Omental fat pad (tissue), 4 donors: ENCODE measurements at places on chromosomes 2 and 18. TPM values are rescaled to one million over a fixed set of nuclear protein-coding genes. Genes with fewer than 3 reads are reported as not detected.

The XIRP2 gene
- not detected for total RNA-seq

The TUBA4B gene
- not detected for total RNA-seq

The CKAP2L gene
- total RNA-seq: 3.8 TPM

- DNase-seq: no peak
Measured at GRCh38 chr2:160229591-160229990, 29.5 kb upstream of the ITGB6 start.

GRCh38 chr2:189783451-189783926 is 650 bp downstream of the ORMDL1 start:
- no peak for DNase-seq

GRCh38 chr2:226875438-226876225 is 39.8 kb downstream of the RHBDD1 start:
- DNase-seq: no peak

GRCh38 chr2:33528441-33528950 is 52.0 kb downstream of the RASGRP3 start:
- no peak for DNase-seq

DNA sequence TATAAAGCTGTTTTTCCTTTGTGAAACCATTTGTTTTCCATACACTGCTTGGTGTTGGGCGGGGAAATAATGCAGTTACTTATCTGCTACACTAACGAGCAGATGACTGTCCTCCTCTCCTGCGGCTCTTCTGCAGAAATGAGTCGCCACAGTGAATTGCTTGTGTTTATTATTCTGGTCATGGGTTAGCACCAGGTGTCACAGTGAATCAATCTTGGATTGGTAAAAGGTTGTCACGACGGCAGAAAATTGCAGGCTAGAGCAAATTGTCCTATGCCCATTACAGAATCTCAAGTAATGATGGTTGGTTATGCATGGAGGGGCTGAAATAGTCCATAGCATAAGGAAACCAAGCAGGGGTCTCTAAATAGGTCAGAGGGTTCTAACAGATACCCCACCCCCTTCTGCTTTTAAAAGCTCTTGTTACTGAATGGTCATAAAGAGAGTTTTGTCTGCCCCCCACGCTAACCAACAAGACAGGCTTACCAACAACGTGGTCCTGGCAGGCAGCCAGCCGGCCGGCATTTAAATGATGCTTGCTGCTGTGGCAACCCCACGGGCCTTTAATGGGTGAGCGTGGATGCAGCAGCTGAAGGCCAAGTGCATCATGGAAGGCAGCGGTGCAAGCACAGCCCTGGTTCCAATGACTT is 29.5 kb downstream of the RAB31 start:
- no peak for DNase-seq

- no peak for DNase-seq
Measured at GRCh38 chr18:54205959-54206358, 18.5 kb downstream of the MBD2 start.

- DNase-seq: no peak
Measured at GRCh38 chr2:204795156-204795555, 249.9 kb downstream of the PARD3B start.
